Activated T-helper 1 cell treated with anti-CD3 and anti-CD28 coated beads, Interleukin-2, amount 50 U/mL, for 16 hours (primary cell): ENCODE measurements at places on chromosomes 1 and 21.

GRCh38 chr1:166176416-166176815, 9.6 kb upstream of the FAM78B start:
- no peak for DNase-seq

DNA sequence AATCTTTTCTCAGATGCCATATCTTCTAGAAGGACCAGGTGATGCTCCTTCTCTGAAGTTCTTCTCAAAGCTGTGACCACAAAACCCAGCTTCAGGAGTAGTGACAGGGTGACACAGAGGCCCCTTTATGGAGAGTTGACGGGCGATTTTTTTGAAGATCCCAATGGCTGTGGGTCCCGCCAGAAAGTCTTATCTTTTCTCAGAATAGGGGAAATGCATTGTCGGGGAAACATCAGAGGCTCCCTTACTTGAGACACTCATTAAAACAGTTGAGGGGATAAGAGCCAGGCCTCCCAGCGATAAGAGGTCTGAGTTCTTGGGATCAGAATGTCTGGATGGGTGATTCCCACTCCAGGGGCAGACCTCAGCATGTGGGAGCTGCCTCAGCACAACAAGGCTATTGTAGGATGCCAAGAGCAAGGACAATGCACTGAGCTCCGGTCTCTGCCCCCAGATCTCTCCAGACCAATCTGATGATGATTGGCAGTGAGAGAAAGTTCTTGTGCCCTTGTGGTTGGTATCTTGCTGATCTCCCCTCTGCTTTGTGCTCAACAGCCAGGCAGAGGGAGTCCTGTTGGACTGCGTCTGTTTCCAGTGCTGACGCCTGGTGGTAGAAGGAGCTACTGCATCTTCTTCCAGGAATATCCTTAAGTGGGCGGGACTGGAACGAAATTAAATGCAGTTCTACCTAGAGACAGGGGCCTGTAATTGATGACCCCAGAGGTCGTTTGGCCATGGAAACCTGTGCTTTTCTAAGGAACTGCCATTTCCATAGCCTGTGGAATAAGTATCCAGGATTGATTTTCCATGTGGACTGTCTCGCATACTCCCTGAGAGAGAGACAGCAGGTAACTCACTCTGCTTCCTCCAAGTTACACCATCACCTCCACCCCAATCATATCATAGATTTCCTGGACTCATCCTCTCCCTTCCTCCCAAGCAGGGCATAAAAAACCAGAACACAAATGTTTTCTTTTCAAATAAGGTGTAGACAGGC, 6.8 kb upstream of the ACKR1 start:
- DNase-seq: no peak

DNA sequence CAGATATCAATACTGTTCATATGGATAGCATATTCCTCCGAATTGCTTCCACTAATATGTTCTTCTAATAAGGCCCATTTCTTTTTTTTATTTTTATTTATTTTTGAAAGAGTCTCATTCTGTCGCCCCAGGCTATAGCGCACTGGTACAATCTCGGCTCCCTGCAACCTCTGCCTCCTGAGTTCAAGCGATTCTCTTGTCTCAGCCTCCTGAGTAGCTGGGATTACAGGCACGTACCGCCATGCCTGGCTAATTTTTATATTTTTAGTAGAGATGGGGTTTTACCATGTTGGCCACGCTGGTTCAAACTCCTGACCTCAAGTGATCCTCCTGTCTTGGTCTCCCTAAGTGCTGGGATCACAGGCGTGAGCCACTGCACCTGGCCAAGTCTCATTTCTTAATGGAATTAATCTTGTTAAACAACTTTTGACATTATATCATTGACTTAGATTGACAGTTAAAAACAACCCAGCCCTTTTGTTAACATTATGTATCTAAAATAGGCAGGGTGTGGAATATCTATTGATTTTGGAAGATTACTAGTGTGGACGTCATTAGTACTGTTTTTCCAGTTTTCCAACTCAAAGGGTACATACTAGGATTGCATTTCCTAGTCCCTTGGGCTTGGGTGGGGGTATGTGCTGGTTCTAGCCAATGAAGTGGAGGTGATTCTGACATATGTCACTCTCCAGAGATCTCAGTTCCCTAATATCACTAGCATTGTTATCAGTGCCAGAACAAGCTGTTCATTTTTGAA, 281.4 kb downstream of the GRIK1 start:
- no peak for DNase-seq

- no peak for DNase-seq
Observed at GRCh38 chr21:17402937-17403336, 109.9 kb upstream of the CXADR start.

DNA sequence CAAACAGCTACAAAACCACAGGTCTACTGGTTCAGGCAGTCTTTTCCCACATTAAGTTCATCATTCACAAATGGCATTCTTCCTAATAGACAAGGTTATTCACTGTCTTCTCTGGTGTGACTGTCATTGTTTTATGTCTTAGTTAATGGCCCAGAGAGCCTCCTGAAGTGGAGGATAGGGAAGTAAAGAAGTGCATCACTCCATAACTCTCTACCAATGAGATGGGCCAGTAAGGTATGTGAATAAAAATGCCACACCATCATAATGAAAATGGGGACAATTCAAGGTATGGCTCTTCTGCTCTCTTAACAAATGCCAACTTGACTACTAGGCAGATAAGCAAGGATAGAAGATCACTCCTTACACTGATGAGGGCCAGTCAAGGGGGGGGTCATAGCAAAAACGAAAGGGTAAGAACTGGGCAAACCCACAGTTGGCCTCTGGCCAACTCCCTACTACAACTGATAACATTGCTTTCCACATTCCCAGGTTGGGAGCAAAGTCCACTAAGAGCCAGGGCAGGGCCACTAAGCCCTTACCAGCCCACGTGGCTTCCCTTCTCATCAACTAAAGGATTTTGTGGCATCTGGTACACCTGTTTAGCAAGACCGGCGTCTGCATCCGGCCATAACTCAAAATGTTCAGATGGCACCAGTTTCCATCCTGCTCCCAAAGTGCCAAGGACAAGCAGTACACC, 10.0 kb downstream of the PABPC4 start:
- no peak for DNase-seq
